Fibroblast of lung (primary cell): ENCODE measurements at places on chromosomes 7 and 10. TPM values are rescaled to one million over a fixed set of nuclear protein-coding genes. Genes with fewer than 3 reads are reported as not detected.

NODAL gene
- not detected in 2 replicates for total RNA-seq

SPDYE3 gene
- total RNA-seq, result not detected in 2 replicates

ADCY1 gene
- 0.51 and 2.5 TPM in 2 replicates for total RNA-seq

CTNNA3 gene
- total RNA-seq, result under 0.01 TPM in 1 of 2 replicates, not detected in the other

SPAM1 gene
- not detected in 2 replicates for total RNA-seq

AS3MT gene
- 8.1 and 10.5 TPM in 2 replicates for total RNA-seq

GATAD1 gene
- total RNA-seq, result 25.9 and 32.4 TPM in 2 replicates

JCAD gene
- 25.9 and 27.1 TPM in 2 replicates for total RNA-seq

UCMA gene
- total RNA-seq, result not detected in 2 replicates

FAM221A gene
- 3.3 and 5.1 TPM in 2 replicates for total RNA-seq

GRCh38 chr7:101390901-101391301, 28.2 kb downstream of the COL26A1 start:
- H3K4me1 ChIP-seq, result peaks cover 6% of the 10 kb centered on the region
- no peak overlapping the region for H3K4me3 ChIP-seq
- no peak for DNase-seq
- no peaks in the 10 kb centered on the region for H3K36me3 ChIP-seq
- H3K27me3 ChIP-seq, result peaks cover 2% of the 10 kb centered on the region
- H3K27ac ChIP-seq, result no peak overlapping the region

- H3K4me3 ChIP-seq, result no peak overlapping the region
- H3K36me3 ChIP-seq, result no peaks in the 10 kb centered on the region
- H3K27ac ChIP-seq, result no peak overlapping the region
- peaks cover 23% of the 10 kb centered on the region for H3K4me1 ChIP-seq
Measured at GRCh38 chr10:132532749-132533560, 4.6 kb upstream of the INPP5A start.

DNA sequence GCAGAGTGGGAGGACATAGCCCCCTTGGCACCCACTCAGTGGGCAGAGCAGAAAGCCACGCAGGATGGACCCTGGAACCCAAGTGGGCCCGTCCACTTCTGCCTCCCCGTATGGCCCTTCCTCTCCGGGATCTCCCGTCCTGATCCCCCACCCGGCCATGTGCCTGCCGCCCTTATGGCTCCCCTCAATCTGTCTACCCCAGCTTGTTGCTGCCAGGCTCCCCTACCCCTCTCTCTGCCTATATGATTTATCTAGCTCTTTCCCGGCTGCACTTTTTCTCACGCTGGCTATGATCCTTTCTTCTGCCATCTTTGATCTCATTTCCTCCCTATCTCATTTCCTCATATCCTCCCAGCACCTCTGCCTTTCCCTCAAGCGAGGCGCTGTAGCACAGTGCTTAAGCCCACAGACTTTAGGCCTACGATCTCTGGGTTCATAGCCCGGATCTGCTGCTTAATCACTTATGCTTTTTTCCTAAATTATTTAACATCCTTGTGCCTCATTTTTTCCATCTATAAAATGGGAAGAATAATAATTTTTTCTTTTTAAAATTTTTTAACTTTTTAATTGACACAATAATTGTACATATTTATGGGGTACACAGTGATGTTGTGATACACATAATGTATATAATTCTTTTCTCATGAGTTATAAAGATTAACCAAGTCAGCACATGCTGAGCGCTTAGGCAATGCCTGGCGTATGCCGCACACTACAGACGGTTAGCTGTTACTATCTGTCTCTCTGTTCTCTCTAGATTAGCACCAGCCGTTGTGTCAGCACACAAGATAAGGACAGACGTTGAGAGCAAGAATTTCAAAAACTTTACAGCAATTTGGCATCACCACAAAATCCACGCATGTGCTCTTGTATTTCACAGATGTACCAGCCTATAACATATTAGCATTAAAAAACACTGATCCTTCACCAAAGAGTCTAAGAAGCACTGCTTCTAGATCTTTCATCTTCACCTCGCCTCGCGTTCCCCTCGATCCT, 18.1 kb downstream of the KCNH2 start:
- H3K4me1 ChIP-seq, result peaks cover 3% of the 10 kb centered on the region
- no peak overlapping the region for H3K27ac ChIP-seq
- no peak overlapping the region for H3K4me3 ChIP-seq
- DNase-seq, result no peak
- H3K27me3 ChIP-seq, result peaks cover 3% of the 10 kb centered on the region

DNA sequence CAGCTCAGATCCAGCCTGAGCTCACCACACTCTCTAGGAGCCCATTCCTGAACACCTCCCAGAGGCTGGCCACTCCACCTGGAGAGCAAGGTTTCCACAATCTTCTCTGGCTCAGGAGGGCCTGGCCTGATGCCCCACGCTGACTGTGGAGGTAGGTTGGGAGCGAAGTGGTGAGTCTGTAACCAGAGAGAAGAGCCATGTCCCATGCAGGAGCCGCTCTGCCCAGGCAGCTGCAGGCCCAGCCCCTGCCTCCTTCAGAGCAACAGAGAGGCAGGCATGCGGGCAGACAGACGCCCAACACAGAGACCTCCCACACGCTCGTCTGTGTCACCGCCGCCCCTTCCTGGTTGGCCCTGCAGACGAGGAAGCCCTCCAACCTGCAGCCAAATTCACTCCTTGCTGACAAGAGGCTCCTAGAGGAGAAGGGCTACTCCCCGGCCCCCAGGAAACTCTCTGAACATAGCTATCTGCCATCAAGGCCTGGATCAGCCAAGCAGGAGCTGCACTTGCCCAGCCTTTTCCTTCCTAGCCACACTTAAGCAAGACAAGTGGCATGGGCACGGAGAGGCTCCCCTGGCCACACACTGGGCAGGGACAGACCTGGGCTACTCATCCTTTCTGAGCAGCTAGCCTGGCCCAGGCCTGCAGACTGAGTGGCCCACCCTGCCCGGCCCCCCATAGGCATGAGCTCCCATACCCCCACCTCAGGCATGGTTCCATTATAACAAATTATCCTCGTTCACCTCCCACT, 101.9 kb downstream of the GRID1 start:
- no peak for DNase-seq
- H3K4me3 ChIP-seq, result no peak overlapping the region
- no peak overlapping the region for H3K27ac ChIP-seq
- H3K36me3 ChIP-seq, result no peaks in the 10 kb centered on the region
- no peaks in the 10 kb centered on the region for H3K4me1 ChIP-seq

DNA sequence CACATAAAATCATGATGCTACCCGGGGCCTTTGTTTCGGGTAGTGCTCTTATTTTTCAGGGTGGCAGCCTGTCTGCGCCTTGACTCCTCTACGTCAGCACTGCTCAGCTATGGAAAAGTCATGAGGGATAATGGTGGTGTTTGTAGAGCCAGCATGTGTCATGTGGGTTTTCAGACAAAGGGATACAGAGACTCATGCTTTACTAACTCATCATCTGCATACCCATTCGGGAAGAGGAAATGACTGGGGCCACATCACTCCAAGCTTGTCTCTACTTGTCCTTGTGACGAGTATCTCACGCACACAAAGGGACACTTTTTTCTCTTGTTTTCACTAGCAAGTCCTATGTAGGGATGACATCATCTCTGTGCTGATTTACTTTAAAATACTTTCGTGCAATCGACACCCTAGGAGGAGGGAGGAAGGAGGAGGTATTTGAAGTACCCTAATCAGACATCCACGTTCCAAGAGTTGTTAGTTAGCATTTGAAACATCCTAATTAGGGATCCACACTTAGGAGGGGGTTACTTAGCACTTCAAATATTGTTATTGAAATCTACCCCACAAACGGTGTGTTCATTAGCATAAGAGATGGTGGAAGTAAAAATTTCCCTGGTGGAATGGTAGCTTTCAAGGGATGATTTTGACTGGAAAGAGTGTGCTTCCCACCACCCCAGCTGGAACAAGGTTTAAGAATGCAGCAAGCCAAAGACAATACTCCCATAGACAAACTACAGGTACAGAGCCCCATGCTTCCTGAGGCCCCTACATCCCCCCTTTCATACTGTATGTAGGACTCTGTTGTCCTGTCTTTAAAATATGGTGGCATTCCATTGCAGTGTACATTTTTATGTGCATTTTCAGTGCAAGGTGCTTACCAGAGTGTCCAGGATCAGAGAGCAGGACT, 52.0 kb downstream of the THNSL1 start:
- H3K4me3 ChIP-seq, result no peak overlapping the region
- H3K36me3 ChIP-seq, result no peaks in the 10 kb centered on the region
- no peaks in the 10 kb centered on the region for H3K27me3 ChIP-seq

DNA sequence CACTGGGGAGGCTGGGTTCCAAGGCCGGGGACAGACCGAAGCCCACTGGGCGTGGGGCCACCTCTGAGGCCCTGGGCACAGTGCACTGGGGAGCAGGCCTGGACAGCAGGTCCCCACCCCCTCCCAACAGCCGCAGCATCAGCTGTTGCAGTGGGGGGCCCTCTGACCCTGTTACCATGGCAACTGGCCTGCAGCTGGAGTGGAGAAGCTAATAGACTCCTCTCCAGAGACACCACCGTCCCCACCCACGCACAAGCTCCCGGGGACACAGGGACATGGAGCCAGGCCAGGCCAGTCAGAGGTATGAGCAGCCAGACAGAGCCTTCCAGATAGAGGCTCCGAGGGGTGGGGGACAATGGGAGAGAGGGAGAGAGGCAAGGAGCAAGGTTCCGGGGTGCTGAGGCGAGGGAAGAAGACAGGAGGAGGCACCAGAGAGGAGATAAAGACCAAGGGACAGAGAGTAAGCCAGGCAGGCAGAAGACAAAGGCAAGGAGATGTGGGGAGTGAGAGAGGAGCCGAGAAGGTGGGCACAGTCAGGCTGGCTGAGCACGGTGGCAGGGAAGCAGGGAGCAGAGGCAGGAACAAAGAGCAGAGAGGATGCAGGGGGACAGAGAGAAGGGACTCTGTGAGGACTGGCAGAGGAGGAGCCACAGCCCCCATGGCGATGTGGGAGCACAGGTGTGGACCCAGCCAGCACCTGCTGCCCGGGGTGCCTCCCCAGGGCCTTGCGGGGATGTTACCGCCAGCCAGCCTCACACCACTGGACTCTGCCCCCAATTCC, 6.7 kb downstream of the KCNH2 start:
- no peaks in the 10 kb centered on the region for H3K4me1 ChIP-seq
- H3K36me3 ChIP-seq, result no peaks in the 10 kb centered on the region
- peaks cover 57% of the 10 kb centered on the region for H3K27me3 ChIP-seq
- H3K4me3 ChIP-seq, result no peak overlapping the region
- no peak overlapping the region for H3K27ac ChIP-seq
- no peak for DNase-seq

GRCh38 chr7:16963044-16963443, 81.3 kb upstream of the AGR3 start:
- DNase-seq, result no peak
- no peaks in the 10 kb centered on the region for H3K27me3 ChIP-seq
- H3K4me1 ChIP-seq, result no peaks in the 10 kb centered on the region
- H3K27ac ChIP-seq, result no peak overlapping the region
- no peak overlapping the region for H3K4me3 ChIP-seq
- no peaks in the 10 kb centered on the region for H3K36me3 ChIP-seq

GRCh38 chr7:99105756-99106155, 38.2 kb downstream of the SMURF1 start:
- no peaks in the 10 kb centered on the region for H3K36me3 ChIP-seq
- peaks cover 35% of the 10 kb centered on the region for H3K4me1 ChIP-seq
- no peak overlapping the region for H3K4me3 ChIP-seq
- no peaks in the 10 kb centered on the region for H3K27me3 ChIP-seq
- H3K27ac ChIP-seq, result no peak overlapping the region
- DNase-seq, result no peak

DNA sequence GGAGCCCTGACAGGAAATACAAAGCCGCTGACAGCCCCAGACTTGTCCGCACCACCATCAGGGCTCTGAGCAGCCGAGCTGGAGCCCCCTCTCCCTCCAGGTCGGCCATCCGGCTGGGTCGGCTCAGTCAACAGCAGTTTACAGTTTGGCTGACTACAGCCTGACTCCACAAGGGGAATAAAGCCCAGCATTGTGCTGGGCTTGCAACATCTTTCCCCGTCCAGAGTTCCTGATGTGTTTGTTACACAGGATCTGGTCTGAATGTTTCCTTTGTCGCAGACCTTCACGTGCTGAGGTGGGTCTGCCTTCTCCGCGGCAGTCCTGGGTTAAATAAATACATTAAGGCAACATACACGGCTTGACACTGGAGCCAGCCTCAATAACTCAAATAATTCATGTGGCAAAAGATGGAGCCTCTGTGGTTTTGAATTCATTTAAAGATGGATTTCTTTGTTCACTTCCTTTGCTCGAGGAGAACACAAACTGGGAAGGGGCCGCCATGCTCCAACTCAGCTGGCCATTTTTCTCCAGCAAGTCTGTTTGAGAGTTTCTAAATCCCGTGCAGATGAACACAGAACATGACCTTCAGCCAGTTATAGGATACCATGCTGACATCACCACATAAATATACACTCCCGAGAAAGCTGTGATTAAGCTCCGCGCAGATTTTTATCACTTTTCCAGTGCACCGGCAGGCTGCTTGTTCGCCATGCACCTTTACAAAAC, 192.1 kb downstream of the WDR11 start:
- no peaks in the 10 kb centered on the region for H3K4me1 ChIP-seq
- H3K27me3 ChIP-seq, result no peaks in the 10 kb centered on the region
- H3K4me3 ChIP-seq, result no peak overlapping the region

- no peak overlapping the region for H3K4me3 ChIP-seq
- no peaks in the 10 kb centered on the region for H3K27me3 ChIP-seq
- DNase-seq, result no peak
- H3K36me3 ChIP-seq, result no peaks in the 10 kb centered on the region
- no peaks in the 10 kb centered on the region for H3K4me1 ChIP-seq
Measured at GRCh38 chr7:70717553-70718329, 414.2 kb upstream of the GALNT17 start.

GRCh38 chr10:43409385-43410109, 561 bp upstream of the HNRNPF start:
- DNase-seq, result no peak
- peak overlapping the region; percentile 60 for H3K4me3 ChIP-seq
- H3K27ac ChIP-seq, result peak overlapping the region; percentile 100

DNA sequence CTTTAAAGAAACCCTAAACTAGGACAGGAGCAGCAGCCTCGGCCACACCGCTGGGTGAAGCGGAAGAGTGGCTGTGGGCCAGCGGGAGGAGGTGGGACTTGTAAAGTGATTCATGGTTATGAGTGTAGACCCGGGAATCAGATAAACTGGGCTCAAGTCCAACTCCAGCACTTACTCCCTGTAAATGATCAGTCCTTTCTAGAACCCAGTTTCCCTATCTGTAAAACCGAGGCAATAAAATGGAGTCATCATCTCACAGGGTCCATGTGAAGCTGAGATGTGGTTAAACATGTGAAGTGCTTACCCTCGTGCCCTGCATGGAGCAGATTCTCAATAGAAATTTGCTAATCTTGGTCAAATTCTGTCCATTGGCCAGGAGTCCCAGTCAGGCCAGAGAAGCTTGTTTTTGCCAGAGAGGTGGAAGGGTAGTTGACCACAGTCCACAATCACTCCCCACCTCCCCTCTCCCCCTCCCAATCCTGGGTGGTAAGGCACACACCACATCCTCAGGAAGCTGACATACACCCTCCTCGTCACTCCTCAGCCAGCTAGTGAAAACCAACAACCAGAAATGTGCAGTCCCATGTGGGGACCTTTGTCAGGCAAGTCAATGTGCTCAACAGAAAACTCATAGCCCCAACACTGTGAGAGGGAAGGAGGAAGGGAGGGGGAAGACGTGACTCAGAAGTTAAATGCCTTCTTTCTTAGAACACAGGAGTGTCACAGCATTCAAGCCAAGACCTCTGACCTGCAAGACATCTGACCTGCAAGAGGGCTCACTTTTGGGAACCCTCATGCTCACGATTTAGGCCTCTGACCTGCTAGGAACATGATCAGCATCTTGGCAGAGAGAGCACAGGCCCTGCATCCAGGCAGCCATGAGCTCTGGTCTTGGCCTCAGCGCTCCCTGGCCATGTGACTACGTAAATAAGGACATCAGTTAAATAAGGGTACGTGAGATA, 145.1 kb downstream of the PLXNA4 start:
- H3K4me1 ChIP-seq, result peaks cover 13% of the 10 kb centered on the region
- no peaks in the 10 kb centered on the region for H3K27me3 ChIP-seq
- no peak overlapping the region for H3K4me3 ChIP-seq
- peak; percentile 92 for DNase-seq
